ENCODE measurements at places on chromosomes 13 and 19.

- DNase-seq, result no peak
Observed at GRCh38 chr13:22967669-22968068, 213.1 kb upstream of the SGCG start.

GRCh38 chr13:47472516-47472915 lies 528.6 kb downstream of the SUCLA2 start:
- DNase-seq, result no peak

DNA sequence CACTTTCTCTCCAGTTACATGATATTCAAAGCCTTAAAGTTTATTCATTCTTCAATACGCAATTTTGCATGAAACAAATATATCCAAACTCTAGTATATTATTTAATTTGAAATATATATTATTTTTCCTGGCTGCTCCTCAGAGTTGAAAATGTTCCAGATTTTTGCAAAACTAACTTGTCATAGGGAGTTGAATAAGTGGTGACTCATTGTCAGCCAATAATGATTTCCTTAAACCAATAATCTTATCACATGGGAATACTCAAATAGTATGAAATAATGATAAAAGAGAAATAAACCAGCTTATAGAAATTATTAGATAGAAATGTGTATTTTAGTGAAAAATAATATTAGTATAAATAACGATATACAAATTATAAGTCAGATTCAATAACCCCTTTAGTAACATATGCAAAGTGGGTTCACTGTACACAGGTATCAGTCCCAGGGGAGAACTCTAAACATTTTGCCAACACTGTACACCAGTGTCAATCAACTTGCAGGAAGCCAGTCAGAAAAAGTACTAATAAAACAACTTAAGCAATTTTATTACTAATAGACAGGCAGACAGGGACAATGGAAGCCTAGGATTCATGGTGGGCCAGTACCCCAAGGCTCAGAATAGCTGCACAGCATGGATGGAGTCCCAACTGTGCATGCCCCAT lies 222.6 kb upstream of the KLHL1 start:
- DNase-seq, result no peak

GRCh38 chr19:55644191-55644833 lies 863 bp downstream of the ZNF581 start:
- no peak for DNase-seq

DNA sequence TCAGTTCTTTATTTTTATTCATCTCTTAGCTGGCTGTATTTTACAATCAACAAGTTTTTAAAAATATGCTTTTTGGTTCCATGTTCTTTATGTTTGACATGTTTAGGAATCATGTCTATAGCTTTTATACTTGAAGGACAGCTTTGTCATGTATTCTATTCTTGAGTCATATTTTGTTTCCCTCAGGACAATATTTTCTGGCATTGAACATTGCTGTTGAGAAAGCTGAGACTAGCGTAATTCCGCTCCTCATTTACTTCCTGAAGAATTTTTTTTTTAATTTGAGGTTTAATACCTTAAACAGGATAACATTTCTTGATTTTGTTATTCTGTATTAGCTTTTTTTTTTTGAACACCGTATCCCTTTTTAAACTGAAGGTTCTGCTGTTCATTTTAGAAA lies 53.2 kb downstream of the RB1 start:
- DNase-seq, result no peak

- DNase-seq, result no peak
Observed at GRCh38 chr13:113013878-113014751, 45.1 kb downstream of the MCF2L start.

DNA sequence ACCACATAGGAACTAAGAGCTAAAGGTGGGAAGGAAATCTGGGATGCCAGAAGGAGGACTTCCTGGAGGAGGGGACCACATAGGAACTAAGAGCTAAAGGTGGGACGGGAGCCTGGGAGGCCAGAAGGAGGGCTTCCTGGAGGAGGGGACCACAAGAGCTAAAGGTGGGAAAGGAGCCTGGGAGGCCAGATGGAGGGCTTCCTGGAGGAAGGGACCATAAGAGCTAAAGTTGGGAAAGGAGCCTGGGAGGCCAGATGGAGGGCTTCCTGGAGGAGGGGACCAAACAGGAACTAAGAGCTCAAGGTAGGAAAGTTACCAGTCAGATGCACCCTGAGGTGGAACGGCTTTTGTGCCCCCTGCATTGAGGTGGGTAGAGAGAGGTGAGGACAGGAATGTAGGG lies 9.8 kb upstream of the FCHO1 start:
- no peak for DNase-seq

GRCh38 chr13:101648766-101649487 lies 196.5 kb downstream of the ITGBL1 start:
- no peak for DNase-seq

- DNase-seq, result no peak
Observed at GRCh38 chr13:51704399-51705313, 99.3 kb downstream of the DHRS12 start.

DNA sequence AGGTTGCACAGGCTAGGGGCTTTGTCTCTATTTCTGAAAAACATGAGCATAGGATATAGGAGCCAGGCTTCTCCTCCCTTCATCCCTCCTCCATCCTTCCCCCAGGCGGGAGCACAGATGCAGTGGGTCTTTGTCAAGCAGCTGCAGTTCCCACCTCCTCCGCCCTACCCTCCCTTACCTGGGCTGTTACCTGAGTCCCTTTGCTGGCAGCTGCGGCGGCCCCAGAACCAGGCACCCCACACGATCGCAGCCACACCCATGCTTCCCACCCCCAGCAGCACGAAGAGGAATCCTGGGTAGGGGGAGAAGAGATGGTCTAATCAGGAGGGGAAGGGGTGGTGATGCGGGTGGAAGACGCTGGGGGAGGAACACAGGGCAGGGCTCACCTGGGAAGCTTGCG lies 7.8 kb downstream of the TMIGD2 start:
- DNase-seq, result no peak

GRCh38 chr13:99217461-99218110 lies 16.9 kb downstream of the UBAC2 start:
- DNase-seq, result no peak

- DNase-seq, result no peak
Observed at GRCh38 chr13:91014696-91015095, 332.8 kb upstream of the MIR17HG start.

DNA sequence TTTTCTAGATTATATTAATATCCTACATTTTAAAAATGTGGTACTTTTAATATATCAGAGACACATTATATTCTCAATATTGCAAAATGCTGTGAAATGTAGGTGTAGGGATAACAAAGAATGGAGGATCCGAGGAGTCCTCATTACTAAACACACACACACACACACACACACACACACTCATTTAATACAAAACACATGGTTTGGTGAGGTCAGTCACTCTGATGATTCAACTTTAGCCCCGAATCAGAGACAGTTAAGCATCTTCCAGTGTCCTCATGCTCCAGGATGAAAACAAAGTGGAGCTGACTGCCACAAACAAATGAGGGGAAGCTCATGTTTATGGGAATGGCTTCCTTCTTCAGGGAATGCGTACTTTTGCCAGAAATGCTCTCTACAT lies 147.5 kb downstream of the CYSLTR2 start:
- DNase-seq, result no peak

GRCh38 chr19:49155005-49155819 lies at the start of gene HRC:
Gene HRC (minus strand): TSS chr19:49155396. CDS start chr19:49155237, 159 bp downstream.
- DNase-seq, result no peak

GRCh38 chr19:7840629-7841028 lies 10.6 kb downstream of the EVI5L start:
- DNase-seq, result no peak

GRCh38 chr19:46079576-46079975 lies 38.8 kb upstream of the IGFL4 start:
- DNase-seq, result no peak

GRCh38 chr19:8445488-8446001 lies 770 bp downstream of the HNRNPM start:
- no peak for DNase-seq

DNA sequence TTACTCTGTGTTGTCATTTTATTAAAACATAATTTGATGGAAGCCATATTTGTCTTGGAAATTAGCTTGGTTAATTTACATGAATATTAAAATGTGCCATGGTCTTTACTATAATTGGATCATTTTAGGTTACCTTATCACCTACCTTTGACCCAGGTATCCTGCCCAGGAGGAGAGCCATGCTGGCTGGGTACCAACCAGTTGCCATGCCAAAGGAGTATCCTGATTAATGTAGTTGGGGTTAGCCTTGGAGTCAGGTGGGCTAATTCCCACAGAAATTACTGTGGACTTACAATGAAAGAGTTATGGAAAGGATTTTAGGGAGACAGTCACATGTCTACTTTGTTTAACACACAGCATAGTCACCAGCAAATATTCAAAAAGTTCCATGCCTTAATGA lies 32.0 kb downstream of the NDFIP2 start:
- no peak for DNase-seq

DNA sequence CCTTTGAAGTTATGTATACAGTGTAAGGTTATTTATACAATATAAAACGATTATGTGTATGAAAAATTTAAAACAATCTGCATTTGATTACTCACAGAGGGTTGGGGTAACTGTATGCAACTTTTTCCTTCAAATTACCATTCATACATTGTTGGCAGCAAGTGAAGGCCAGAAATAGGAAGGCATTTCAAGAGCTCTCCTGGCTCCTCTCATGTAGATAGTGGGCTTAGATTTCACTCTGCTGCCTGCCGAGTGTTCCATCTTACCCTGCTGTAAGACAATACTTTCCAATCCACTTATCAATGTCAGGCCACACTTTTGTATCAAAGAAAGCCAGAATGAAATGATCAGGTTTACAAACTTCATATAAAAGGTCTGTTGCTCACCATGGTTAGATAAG lies 245.2 kb downstream of the DNAJC15 start:
- no peak for DNase-seq

GRCh38 chr13:21359855-21360254 lies 99.2 kb downstream of the ZDHHC20 start:
- no peak for DNase-seq

- no peak for DNase-seq
Observed at GRCh38 chr19:39299832-39300231, 3.6 kb downstream of the IFNL1 start.

DNA sequence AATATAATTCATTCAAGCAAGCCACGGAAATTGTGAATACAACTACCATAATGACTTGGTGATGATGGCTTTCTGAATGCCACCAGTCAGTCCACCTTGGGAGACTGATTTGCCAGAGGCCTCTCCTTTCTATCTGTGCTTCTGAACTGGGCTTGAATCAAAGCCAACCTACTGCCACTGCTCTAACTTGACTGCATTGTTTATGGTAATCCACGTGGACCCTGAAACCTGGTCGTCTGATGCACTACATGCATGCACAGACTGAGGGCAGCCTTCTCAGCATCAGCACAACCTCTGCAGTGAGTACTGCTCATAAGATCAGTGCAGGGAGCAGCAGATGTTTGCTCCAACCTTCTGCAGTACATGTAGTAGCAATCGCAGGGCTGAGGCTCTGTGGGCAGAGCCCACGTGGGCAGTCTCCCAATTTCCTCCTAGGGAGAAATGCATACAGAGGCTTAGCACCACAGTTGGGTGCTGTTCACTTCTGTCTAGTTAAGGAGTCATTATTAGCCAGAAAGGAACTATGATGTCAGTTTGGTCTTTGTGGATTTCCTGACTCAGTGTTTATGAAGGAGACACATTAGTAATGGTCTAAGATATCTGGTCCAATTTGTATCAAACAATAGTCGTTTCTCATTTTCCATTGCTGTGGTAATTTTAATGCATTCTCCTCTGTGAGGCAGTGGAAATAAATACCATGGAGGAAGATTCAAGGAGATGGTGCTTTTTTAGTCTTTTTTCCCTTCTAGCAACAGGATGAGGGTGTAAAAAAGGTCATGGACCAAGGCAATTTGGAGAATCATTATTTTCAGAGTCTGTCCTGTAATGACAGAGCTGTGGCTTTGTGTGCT lies 82.5 kb downstream of the AKAP11 start:
- no peak for DNase-seq

- DNase-seq, result no peak
Observed at GRCh38 chr13:47718556-47718955, 282.5 kb downstream of the SUCLA2 start.

- no peak for DNase-seq
Observed at GRCh38 chr13:32838945-32839344, 177.3 kb upstream of the KL start.

GRCh38 chr13:57825066-57825465 lies 193.5 kb downstream of the PCDH17 start:
- DNase-seq, result no peak

DNA sequence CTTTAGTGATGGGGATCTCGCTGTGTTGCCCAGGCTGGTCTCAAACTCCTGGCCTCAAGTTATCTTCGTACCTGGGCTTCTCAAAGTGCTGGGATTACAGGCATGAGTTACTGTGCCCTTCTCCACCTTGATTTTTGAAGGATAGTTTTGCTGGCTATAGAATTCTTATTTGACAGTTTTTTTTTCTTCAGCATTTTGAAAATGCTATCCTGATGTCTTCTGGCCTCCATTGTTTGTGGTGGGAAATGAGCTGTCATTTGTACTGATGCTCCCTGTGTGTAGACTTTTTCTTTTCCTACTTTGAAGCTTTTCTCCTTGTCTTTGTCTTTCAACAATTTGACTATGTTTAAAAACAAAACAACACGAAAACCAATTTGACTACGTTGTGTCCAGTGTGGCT lies 54.2 kb downstream of the SIPA1L3 start:
- no peak for DNase-seq

GRCh38 chr19:43966079-43966694 lies 15.2 kb downstream of the ZNF221 start:
- DNase-seq, result no peak

- no peak for DNase-seq
Observed at GRCh38 chr13:112113851-112114250, 46.9 kb downstream of the SOX1 start.

GRCh38 chr19:21092109-21092508 lies 10.1 kb downstream of the ZNF714 start:
- no peak for DNase-seq

GRCh38 chr19:4055209-4055552 lies 11.5 kb downstream of the ZBTB7A start:
- DNase-seq, result no peak

All from amygdala (tissue), 56 donors.